EL (cell line): ENCODE measurements at places on chromosomes 11 and 22.
A peak's percentile ranks its signal among the peaks of the same experiment; 100 is the strongest.

GRCh38 chr22:41899992-41900651, 14.8 kb downstream of the SHISA8 start:
- no peak for DNase-seq

DNA sequence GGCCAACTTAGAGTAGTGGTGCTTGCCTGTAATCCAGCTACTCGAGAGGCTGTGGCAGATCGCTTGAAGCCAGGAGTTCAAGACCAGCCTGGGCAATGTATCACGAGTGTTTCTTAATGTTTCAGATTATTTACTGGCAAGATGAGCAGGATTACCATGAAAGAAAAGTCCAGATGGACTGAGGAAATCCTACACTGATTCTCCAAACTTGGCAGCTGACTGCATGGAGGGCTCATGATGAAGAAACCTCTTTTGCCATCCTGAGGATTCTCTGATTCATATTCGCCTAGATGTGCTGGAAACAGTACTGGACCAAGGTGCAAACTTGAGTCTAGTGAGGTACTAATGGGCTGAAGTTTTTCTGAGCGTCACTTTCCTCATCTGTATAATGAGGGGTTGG, 2.8 kb upstream of the SIDT2 start:
- DNase-seq: no peak

DNA sequence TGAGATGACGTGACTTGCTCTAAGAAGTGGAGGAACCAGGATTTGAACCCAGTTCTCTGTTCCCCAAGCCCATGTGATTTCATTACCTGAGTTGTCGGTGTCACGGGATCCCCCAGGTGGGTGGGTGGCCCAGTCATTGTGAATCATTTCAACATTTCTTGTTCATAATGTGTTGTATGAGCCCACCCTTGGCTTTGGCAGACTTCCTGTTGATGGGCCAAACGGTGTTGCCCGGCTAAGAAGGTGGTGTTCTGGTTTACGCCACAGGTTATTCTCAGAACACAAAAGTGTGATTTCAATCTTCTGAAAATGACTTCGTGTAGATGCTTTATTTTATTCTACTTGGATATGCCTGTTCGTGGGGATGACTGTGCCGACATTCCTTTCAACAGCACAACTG, 21.6 kb upstream of the ST14 start:
- no peak for DNase-seq

DNA sequence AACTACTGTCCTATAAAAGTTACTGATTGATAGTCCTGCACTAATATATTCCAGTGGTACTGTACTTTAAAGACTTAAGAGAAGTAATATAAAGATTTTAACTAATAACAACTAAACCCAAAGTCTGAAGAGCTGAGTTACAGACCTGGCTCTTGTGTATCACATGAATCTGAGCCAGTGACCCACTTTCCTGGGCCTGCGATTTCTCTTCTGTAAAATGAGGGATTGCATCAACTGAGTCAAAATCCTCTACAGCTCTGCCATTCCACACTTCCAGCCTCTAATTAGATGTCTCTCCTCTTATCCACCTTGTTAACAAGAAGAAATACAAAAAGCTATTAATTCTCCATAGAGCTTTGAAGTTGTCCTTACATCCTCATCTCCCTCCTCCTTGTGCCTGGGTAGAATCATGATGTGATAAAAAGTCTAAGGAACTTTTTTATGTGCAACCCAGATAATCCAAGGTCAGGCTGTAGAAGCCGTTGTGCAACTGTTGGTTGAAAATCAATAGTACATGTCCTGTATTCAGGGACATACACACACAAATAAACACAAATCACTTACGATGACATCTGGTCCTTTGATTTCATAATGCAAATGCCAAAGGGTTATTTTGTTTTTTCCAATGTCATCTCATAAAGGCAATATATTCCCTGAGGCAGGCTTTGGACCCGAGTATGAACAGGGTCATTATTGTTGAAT, 410.3 kb downstream of the KCNA4 start:
- DNase-seq: no peak

DNA sequence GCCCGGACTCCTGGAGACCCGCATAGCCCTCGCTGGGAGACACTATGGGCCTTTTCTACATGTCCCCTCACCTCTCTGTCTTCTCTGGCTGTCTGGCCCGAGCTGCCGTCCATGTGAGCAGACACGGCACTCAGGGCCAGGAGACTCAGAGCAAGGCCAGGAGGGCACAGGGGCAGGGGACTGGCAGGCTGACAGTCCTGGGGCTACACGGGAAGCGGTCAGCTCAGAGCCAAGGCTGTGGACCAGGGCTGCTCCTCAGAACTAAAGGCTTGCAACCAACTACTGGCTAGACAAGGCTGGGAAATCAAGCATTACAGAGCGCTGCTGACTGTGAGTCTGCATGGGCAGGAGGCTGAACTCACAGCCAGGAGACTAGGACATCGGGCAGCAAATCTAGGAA, 56.1 kb upstream of the CDON start:
- no peak for DNase-seq

- DNase-seq: no peak
These were observed 511 bp downstream of the PKDREJ start for GRCh38 chr22:46262449-46263215.

DNA sequence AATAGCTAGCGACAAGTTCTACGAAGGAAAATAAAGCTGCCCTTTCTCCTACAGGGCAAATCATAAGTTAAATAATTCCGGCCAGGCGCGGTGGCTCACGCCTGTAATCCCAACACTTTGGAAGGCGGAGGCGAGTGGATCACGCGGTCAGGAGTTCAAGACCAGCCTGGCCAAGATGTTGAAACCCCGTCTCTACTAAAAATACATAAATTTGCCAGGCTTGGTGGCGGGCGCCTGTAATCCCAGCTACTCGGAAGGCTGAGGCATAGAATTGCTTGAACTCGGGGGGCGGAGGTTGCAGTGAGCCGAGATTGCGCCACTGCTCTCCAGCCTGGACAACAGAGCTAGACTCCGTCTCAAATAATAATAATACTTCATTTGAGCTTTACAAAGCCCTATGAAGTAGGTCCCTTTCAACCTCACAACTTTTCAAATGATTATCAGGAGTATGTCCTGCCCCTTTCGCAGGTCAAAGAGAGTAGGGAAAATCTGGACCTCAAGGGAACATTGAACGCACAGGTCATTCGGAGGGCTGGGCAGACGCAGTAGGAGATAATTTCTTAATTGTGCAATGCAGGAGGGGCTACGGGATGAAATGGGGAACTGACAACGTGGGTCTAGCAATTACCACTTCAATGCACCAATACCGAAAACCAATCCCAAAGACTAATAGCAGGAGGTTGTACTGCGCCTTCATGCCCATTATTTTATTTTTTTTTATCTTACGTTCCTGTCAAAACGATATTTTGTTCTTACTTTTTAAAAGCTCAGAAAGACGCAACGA, 590 bp downstream of the COMMD9 start:
- no peak for DNase-seq

GRCh38 chr11:100778166-100778785, 91.2 kb downstream of the ARHGAP42 start:
- no peak for DNase-seq

GRCh38 chr11:100575860-100576717, 111.0 kb upstream of the ARHGAP42 start:
- DNase-seq: peak; percentile 60
